ENCODE measurements at places on chromosomes 3 and 15. TPM values are rescaled to one million over a fixed set of nuclear protein-coding genes. Genes with fewer than 3 reads are reported as not detected.

Gene CATSPER2
- 49.6 TPM for total RNA-seq

GRCh38 chr3:70880421-70880820 lies 568.0 kb upstream of the MDFIC2 start:
- no peak for DNase-seq
- H3K27ac ChIP-seq: no peak overlapping the region
- H3K27me3 ChIP-seq: no peaks in the 10 kb centered on the region
- no peaks in the 10 kb centered on the region for H3K4me1 ChIP-seq

DNA sequence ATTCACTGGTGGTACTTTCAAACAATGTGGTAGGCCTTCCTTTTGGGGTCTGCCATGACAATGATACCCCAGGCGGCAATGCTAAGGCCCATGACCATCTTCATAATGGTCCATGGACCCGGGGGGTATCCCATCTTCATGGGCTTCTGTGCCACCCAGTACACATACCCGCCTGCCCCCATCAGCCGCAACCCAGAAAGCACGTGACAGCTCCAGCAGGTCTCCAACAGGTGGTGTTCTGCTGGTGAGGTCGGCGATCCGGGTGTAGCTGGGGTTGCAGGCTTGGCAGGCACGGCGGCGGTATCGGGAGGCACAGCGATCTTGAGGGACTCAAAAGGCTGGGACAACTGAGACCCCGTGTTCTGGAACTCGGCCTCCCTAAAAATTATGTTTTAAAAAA lies 214.5 kb downstream of the SNRPN start:
- no peaks in the 10 kb centered on the region for H3K4me1 ChIP-seq
- no peak overlapping the region for H3K27ac ChIP-seq
- H3K4me3 ChIP-seq: no peak overlapping the region

DNA sequence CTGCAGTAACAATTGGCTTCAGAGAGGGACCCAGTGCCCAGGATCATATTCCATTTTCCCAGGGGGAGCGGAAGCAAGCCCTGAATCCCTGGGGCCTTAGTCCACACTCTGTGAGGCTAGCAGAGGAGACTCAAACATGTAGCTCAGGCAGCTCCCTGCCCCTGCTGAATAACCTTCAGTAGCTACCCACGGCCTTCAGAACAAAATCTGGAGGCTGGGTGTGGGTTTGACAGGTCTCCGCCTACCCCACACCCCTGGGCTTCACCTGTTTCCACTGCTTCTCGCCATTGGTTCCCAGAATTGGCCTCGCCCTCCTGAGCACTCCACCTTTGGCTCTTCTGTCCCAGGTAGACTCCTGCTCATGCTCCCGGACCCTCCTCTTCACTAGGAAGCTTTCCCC lies 93.6 kb upstream of the ATP2B2 start:
- H3K36me3 ChIP-seq: no peaks in the 10 kb centered on the region
- DNase-seq: no peak
- no peak overlapping the region for H3K4me3 ChIP-seq
- no peaks in the 10 kb centered on the region for H3K27me3 ChIP-seq

DNA sequence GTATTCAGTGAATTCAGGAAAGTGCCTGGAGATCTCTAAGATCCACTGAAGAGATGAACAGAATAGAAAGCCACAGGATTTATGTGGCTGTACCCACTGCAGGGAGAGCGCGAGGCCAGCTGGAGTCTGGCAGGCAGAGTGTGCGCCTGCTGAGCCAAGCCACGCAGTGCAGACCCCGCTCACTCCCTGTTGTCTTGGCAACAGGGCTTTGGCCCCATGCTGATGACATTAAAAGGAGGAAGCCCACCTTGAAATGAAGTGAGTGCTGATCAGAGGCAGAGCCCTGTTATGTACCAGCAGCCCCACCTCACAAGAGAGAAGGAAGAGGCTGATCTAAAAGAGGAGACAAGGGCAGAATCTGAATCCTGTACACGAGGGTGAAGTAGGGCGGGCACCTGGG lies 36.7 kb downstream of the PXYLP1 start:
- no peaks in the 10 kb centered on the region for H3K27me3 ChIP-seq
- DNase-seq: no peak
- H3K36me3 ChIP-seq: no peaks in the 10 kb centered on the region
- no peak overlapping the region for H3K4me3 ChIP-seq
- no peaks in the 10 kb centered on the region for H3K4me1 ChIP-seq

- H3K27ac ChIP-seq: no peak overlapping the region
- no peaks in the 10 kb centered on the region for H3K27me3 ChIP-seq
- no peak overlapping the region for H3K4me3 ChIP-seq
- no peaks in the 10 kb centered on the region for H3K4me1 ChIP-seq
- no peaks in the 10 kb centered on the region for H3K36me3 ChIP-seq
- DNase-seq: no peak
These were observed 57.2 kb upstream of the ST8SIA2 start for GRCh38 chr15:92336419-92336987.

DNA sequence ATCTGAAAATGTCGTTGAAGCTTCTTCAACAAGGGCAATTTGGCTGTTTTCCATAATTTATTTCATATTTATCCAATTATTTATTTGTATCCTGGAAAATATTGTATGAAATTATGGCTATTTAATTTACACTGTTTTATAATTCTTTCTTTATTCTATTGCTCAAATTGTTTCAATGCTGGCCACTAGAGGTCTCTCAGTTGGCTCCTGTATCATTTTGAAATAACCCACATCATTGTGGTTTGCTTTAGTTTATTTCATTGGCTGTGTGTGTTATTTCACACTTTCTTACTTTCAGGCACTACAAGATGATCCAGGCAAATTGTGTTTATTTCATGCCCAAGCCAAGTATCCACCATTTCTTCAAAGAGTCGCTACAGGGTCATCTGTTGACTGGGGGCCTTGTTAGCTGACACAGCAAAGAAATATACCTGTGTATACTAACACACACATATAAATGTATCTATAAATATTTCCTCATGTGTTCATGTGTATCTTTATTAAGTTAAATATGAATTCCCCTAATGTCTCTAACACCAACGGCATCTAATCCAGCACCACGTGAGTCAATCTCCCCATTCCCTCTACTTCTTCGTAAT lies 86.2 kb downstream of the NPAP1 start:
- no peaks in the 10 kb centered on the region for H3K4me1 ChIP-seq
- no peaks in the 10 kb centered on the region for H3K36me3 ChIP-seq
- no peak overlapping the region for H3K4me3 ChIP-seq

DNA sequence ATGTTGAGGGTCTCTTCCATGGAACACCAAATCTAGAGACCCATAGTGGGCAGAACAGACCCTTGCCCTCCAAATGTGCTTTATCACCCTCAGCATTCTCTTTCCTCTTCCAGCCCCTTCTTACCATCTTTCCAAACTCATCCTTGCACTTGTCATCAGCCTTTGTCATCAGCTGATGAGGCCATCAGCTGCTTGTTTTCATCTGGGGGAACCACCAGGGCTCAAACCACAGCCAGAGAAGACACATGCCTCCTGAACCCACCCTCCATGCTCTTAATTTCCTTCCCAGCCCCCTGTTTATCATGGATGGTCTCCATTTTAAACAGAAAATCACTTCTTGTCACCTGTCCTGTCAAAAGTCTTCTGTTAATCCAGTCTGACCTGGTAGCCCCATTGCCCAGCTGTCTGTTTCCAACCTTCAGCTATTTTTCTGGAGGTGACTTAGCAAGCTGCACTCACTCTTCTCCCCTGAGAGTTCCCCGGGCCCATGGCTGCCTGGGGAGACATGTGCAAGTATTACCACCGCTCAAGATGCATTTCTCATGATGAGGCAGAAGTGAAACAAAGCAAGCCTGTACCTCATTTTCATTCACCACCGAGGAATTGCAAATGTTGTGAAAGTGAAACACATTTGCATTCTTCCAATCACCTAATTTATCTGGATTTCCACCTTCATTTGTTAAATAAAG lies 14.7 kb upstream of the SYNM start:
- no peaks in the 10 kb centered on the region for H3K27me3 ChIP-seq
- no peak overlapping the region for H3K4me3 ChIP-seq
- no peak overlapping the region for H3K27ac ChIP-seq
- DNase-seq: no peak
- no peaks in the 10 kb centered on the region for H3K4me1 ChIP-seq
- no peaks in the 10 kb centered on the region for H3K36me3 ChIP-seq

DNA sequence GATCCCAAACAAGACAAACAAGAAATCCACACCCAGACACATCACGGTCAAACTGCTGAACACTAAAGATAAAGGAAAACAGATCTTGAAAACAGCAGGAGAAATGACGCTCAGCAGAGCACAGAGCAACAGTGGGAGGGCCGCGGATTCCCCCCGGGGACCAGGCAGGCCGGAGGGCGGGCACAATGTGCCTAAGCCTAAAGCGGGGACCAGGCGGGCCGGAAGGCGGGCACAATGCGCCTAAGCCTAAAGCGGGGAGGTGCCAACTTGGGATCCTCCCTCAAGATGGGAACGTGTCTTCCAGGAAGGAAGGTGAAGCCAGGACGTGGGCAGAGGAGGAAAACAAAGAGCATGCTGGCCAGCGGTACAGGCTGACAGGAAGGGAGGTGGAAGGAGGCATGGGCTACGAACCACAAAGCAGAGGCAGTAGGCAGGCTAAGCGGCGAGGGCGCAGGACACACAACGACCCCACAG lies 31.1 kb downstream of the CYFIP1 start:
- no peaks in the 10 kb centered on the region for H3K27me3 ChIP-seq
- DNase-seq: peak; percentile 56
- no peaks in the 10 kb centered on the region for H3K36me3 ChIP-seq

- H3K27me3 ChIP-seq: no peaks in the 10 kb centered on the region
- no peaks in the 10 kb centered on the region for H3K36me3 ChIP-seq
- no peaks in the 10 kb centered on the region for H3K4me1 ChIP-seq
- H3K4me3 ChIP-seq: no peak overlapping the region
These were observed 44.5 kb upstream of the CCDC80 start for GRCh38 chr3:112685420-112685819.

DNA sequence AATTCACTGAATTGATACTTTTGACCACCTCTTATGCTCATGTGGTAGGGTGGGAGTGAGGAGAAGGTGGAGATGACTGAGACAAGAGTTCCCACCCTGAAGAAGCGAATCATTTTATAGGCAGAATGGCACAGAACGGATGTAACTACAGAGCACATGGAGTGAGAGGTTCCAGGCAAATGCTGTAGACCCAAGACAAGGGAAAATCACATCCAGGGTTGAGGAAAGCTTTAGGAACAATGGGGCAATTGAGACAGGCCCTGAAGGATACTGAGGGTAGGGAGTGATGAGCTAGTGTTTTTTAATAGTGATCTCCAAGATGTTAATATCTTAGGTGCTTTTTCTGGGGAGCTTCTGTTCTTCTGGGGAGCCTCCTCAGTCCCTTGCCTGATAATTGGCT lies 8.1 kb downstream of the PCCB start:
- DNase-seq: no peak
- no peaks in the 10 kb centered on the region for H3K27me3 ChIP-seq
- no peak overlapping the region for H3K4me3 ChIP-seq
- H3K36me3 ChIP-seq: no peaks in the 10 kb centered on the region
- H3K4me1 ChIP-seq: no peaks in the 10 kb centered on the region
- no peak overlapping the region for H3K27ac ChIP-seq
